ENCODE measurements at places on chromosomes 5 and 9. TPM values are rescaled to one million over a fixed set of nuclear protein-coding genes. Genes with fewer than 3 reads are reported as not detected.

The FOXD4L3 gene
- total RNA-seq = not detected

The RASGRF2 gene
- total RNA-seq = not detected

The NUTM2F gene
- total RNA-seq = not detected

The MLANA gene
- total RNA-seq = not detected

The TRIM36 gene
- total RNA-seq = 18.9 TPM

The CARD9 gene
- 0.95 TPM for total RNA-seq

The CNTNAP3 gene
- total RNA-seq = 3.8 TPM

Measured in A172 (cell line).